ENCODE measurements at places on chromosomes 7 and 10.

DNA sequence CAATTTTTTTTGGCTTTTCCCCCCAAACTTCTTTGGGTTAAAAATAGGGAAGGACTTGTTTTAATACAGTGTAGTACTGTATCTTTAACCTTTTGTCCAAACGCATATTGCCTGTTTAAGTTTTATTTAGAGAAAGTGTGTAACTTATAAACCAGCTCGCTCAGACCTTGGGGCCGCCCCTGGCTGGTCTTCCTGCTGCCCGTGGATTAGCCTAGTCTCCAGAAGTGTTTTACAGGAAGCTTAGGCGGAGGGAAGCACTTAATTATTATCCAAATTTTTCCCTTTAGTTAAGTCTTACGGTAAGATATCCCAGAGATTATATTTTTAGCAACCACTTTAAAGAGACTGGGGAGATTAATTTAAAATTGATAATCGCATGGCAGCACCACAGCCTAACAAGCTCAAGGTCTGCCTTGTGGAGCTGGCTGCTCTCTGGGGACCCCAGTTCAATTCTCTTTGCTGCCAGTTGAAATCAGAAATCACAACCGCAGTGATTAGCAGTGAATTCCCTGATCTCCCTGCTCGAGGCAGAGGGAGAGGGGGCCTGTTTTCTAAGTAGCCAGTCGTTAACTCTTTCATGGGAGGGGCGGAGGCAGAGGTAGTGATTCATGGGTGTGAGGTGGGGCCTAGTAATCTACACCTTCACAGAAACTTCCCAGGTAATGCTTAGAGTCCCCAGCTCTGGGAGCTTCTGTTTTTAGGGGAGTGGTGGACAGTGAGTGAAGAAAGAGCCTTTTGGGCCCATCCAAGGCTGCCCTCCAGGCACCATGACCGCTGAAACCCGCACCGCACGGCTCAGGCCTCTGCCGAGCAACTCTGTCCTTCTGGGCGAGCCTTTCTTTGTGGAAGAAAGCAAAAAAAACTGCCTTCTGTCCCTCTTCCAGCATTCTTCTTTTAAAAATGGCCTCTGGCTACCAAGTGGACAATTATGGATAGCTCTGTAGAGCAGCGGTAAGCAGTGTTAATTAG is 548.7 kb upstream of the GALNT17 start:
- DNase-seq = no peak

GRCh38 chr7:145848691-145849090 is 267.9 kb upstream of the CNTNAP2 start:
- peak; percentile 0 for DNase-seq

- no peak for DNase-seq
Measured at GRCh38 chr7:125184801-125185200, 255.2 kb upstream of the POT1 start.

DNA sequence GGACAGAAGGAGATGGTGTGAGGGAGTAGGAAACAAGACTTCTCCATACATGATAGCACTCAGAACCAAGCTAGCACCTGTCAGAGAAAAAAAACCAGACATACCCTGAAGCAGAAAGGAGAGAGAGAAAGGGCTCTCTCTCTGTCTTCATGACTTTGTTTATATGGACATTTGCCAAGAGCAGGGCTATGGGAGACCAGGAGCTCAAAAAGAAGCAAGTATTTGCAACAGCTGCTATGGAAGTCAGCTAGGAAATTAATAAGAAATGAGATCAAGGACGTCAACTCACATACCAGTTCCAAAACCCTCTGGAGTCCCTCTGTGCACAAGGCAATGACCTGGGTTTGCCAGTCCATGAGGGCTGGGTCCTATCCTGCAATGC is 111.6 kb downstream of the SGMS1 start:
- DNase-seq = no peak
